ENCODE measurements at places on chromosomes 7 and 10.

GRCh38 chr10:125472010-125472607 is 210.9 kb downstream of the TEX36 start:
- DNase-seq: no peak

DNA sequence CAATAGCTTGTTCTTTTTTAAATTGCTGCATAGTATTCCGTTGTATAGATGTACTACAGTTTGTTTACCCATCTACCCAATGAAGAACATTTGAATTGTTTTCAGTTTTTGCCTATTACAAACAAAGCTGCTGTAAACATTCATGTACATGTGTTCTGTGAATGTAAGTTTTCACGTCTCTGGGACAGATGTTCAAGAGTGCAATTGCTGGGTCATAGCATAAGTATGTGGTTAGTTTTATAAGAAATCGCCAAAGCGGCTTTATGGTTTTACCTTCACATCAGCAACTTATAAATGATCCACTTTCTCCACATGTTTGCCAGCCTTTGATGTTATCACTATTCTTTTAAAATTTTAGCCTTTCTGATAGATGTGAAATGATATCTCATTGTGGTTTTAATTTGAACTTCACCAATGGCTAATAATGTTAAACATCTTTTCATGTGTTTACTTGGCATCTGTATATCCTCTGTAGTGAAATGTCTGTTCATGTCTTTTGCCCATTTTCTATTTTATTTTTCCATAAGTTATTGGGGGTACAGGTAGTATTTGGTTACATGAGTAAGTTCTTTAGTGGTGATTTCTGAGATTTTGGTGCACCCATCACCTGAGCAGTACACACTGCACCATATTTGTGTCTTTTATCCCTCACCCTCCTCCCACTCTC is 73.5 kb downstream of the TBXAS1 start:
- DNase-seq: no peak

DNA sequence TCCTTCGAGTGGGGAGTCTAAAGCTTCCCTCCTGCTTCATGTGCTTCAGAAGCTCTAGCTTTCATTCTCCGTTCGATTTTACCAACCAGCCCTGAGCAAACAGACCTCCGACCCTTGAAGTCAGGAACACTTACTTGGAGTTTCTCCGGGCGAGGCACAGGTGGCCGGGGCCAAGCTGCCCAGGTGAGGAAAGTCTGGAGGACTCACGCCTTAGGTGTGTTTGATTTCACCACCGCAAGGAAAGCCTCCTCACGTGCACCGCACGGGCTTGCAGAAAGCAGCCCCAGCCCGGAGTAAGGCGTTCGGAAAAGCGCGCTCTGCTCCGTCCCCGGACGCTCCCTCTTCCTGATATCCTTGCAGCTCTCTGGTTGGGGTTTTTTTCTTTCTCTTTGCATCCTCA is 30.1 kb upstream of the CNPY1 start:
- DNase-seq: no peak

DNA sequence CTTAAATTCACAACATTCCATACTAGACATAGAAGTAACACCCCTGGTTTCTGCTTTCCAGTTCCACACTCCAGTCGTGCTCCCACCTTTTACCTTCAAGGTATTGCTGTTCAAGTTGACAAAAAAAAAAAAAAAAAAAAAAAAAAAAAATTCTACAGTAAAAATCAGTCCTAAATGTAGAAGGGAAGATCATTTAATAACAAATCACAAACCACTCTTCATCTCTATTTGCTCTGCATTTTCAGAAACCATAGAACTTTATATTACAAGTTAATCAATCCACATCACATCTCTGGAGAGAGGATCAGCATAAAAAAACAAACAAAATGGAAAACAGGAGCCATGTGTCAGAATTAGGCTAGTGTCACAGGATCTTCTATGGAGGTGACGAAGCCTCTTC is 206.3 kb upstream of the KLF14 start:
- DNase-seq: no peak

GRCh38 chr7:13641714-13642113 is 347.8 kb downstream of the ETV1 start:
- no peak for DNase-seq

GRCh38 chr10:80924063-80924952 is 386.6 kb downstream of the SH2D4B start:
- no peak for DNase-seq

DNA sequence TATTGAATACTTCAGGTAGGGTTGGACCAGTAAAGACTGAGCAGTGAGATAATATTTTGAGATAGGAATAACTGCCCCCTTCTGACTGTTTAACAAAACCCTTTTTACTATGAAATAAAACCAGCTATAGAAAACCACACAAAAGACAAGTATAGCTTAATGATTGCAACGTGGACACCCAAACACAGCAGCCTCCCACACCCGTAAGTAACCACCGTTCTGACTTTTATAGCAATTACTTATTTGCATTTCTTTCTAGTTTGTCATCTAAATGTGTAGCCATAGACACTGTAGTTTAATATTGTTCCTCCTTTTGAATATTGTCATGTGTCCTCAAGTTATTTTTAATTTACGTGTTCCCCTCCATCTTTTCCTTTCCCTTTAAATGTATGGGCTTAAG is 42.9 kb upstream of the SYPL1 start:
- DNase-seq: no peak

DNA sequence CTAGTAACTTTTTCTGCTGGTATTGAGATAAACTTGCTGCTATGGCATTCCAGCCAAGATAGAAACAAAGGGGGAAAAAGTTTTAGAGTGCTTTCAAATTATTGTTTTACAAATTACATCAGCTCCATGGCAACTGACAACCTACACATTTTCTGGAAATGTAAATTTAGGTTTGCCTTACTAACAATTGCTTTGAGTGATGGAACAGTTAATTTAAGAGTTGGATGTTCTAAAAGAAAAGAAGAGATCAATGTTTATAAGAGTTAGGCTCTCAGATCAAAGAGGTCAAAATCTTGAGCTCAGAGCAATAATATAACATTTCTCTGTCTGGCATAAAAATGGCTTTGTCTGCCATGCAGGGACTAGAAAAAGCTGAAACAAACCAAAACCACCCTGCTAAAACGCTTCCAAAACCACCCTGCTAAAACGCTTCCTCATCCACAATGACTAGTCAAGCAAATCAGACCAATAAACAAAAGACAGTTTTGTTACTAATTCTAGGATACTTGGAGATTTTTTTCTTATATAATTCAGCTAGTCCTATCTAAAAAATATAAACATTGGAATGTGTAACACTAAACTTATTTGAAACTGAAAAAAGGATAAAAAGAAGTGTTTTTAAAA is 32.3 kb downstream of the ORC5 start:
- DNase-seq: no peak

DNA sequence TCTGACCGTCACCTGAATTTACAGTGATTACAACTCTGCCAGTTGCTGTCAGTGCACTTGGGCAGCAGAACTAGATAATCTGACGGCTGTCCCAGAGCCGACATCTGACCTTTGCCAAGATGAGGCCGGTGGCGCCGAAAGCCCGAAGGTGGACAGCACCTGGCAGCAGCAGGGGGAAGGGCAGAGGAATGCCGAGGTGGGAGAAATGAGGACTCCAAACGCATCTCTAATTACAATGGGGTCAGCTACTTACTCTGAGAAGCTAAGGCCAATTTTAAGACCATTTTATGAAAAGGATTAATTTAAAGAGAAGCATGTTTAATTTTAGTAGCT is 33.8 kb downstream of the TRIM8 start:
- no peak for DNase-seq

DNA sequence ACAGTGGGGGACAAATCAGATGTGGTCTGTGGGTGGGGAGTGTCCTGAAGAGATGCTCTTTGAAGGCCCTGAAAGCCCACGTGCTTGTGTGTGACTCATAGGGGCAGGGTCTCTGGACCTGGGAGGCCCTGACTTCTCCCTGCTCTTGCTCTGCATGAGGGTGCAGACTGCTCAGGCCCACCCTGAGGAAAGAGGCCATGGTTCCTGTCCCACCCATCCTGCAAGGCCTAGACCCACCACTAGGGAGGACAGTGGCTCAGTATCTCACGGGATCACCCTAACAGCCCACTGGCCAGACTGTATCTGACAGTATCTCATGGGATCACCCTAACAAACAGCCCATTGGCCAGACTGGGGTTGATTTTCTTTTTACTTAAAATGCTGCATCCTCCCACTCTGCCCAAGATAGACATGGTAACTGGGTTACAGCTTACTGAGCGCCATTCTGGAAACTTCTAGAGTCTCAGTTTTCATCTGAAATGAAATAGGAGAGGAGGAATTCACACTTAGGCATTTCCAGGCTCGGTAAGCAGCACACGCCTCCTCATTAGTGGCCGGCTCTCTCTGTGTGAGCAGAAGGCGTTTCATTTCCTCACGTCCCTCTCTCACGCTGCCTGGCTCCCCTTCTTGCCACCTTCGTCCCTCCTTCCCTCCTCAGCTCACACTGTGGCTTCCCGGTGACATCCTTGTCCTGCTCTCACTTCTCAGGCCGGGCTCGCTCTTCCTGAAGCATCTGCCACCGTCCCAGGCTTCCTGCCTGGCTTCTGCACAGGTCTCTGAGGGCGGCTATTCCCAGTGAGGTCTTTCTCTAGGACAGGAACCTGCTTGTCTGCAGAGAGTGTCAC is 242.6 kb downstream of the GLRX3 start:
- DNase-seq: no peak

DNA sequence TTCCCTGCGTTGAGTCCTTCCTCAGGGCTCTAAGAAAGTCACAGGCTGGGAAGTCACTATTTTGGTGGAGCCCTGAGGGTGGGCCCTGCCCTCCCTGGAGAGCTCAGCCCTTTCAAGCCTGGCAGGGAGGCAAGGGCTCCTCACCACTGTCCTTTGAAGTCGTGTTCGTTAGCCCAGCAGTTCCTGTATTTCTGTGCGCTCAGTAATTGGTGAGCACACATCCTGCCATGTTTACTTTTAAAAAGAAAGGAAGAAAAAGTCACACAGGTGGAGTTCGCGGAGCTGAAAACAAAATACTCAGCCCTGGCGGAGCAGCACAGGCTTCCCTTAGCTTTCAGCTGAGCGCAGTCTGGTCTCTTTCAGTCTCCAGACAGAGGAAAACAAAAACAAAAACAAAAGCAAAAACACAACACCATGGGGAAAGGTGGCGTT is 37.1 kb downstream of the PRKCQ start:
- DNase-seq: no peak

GRCh38 chr7:3041986-3042675 is 1.5 kb downstream of the CARD11 start:
- DNase-seq: no peak
